ENCODE measurements at places on chromosomes 1 and 21. TPM values are rescaled to one million over a fixed set of nuclear protein-coding genes. Genes with fewer than 3 reads are reported as not detected.

DNA sequence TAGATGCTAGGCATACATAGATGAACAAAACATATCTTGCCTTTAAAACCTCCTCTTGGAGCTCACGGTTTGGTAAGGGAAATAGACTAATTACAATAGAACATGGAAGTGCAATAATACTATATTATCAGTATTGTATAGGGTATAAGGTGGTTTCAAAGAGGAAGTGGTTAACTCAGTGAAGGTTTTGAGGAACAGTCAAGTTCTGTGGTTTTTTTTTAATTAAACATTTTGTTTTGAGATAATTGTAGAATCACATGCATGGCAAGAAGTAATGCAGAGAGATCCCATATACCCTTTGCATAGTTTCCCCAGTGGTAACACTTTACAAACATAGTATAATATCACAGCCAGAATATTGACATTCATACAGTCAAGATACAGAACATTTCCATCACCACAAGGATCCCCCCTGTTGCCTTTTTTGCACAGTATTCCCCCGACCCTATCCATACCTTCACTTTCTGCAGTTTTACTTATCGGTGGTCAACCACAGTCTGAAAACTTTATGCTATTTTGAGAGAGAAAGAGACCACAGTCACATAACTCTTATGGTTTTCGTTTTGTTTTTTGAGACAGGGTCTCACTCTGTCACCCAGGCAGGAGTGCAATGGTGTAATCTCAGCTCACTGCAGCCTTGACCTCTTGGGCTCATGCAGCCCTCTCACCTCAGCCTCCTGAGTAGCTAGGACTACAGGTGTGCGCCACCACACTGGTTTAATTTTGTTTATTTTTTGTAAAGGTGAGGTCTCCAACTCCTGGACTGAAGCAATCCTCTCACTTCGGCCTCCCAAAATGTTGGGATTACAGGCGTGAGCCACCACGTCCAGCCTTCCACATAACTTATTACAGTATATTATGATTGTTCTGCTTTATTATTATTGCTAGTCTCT lies 60.5 kb upstream of the KIAA1614 start:
- H3K4me1 ChIP-seq = peaks cover 3% of the 10 kb centered on the region
- no peaks in the 10 kb centered on the region for H3K27me3 ChIP-seq
- H3K27ac ChIP-seq = no peak overlapping the region
- no peak overlapping the region for H3K4me3 ChIP-seq
- no peak for DNase-seq

- H3K4me3 ChIP-seq = no peak overlapping the region
- H3K27ac ChIP-seq = no peak overlapping the region
- DNase-seq = no peak
- H3K27me3 ChIP-seq = no peaks in the 10 kb centered on the region
- H3K36me3 ChIP-seq = peaks cover 2% of the 10 kb centered on the region
These were observed 22.7 kb downstream of the COL6A2 start for GRCh38 chr21:46120301-46121285.

DNA sequence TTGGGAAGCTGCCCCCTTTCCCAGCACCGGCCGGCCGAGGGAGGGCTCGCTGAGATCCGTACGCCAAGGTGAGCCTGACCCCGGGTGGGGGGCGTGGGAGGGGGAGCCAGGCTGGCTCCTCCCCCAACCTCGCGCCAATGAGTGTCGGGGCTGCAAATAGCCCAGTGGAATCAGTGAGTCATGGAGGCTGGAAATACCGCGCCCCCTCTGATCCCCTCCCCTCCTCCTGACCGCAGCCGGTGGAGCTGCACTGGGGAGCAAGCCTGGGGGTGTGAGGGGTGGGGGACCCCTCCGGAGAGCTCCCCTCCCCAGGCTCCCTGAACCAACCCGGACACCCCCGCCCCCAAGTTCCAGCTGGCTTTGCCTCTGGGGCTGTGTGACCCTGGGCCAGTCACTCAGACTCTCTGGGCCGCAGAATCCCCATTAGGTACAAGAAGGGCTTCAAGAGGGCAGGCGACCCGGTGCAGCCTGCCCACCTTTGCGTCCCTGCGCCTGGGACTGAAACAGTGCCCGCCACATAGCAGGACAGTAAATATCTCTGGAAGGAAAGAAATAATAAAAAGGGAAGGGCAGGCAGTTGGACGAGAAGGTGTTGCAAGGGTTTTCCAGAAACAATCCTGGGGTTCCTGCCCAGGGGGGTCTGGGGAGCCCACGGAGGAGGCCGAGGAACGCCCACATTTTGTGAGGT lies 4.5 kb downstream of the HSPB7 start:
- peaks cover 3% of the 10 kb centered on the region for H3K4me1 ChIP-seq
- no peak for DNase-seq
- H3K27me3 ChIP-seq = peaks cover 54% of the 10 kb centered on the region
- no peaks in the 10 kb centered on the region for H3K36me3 ChIP-seq
- H3K4me3 ChIP-seq = no peak overlapping the region

GRCh38 chr1:51270751-51271150 lies 34.7 kb downstream of the RNF11 start:
- peaks cover 2% of the 10 kb centered on the region for H3K4me1 ChIP-seq
- H3K4me3 ChIP-seq = no peak overlapping the region
- peaks cover 18% of the 10 kb centered on the region for H3K36me3 ChIP-seq
- DNase-seq = no peak
- H3K27me3 ChIP-seq = no peaks in the 10 kb centered on the region

DNA sequence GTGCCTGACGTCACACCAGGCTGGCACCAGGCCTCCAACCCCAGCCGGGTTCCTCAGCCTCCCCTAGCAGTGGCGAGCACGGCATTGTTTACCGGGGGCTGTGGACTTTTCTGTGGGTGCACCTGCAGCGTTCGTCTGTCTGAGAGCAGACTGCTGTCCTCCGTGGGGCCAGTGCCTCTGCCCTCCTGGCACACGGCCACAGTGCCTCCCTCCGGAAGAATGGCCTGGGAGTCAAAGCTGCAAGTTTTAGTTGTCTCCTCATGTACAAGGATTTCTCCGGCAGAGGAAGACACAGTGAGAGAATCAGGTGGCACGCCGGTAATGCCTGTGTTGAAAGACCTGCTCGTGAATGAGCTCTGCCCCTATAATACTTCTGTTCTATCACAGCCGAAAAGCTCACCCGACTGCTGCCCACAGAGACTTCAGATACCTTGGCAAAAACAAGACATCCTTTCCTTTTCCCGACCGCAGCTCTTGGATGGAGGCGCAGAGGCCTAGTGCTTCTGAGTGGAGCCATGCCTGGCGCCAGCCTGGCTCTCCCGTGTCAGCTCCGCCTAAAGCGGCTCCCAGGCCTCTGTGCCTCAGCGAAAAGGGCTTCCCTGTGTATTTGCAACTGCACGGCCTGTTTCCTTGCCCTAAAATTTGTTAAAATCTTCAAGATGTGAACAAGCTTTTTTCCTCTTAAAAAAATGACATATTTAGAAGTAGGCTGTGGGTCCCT lies 71.4 kb downstream of the AGPAT3 start:
- no peak overlapping the region for H3K4me3 ChIP-seq
- no peak for DNase-seq
- H3K27me3 ChIP-seq = no peaks in the 10 kb centered on the region

Gene ADCY10
- total RNA-seq = 0.06 TPM

DNA sequence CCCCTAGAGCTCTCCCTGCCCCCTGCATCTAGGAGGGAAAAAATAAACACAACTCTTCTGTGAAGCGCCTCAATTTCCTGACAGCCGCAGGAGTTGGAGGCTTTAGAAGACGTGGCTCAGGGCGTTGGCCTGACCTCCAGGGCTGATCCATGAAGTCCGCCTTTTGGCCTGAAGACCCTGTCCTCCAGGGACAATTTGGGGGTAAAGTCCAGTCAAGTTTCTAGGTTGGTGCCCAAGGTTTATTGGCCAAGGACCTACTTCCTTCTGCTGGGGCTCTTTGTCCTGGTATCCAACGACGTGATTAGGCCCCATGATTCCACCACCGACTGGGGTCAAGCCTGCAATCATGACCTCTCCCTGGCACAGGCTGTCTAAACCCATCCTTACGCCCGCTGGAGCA lies 54.9 kb downstream of the PTPRF start:
- H3K4me1 ChIP-seq = peaks cover 6% of the 10 kb centered on the region
- H3K4me3 ChIP-seq = no peak overlapping the region
- H3K27ac ChIP-seq = no peak overlapping the region
- DNase-seq = no peak
- H3K27me3 ChIP-seq = peaks cover 2% of the 10 kb centered on the region
- H3K36me3 ChIP-seq = no peaks in the 10 kb centered on the region

DNA sequence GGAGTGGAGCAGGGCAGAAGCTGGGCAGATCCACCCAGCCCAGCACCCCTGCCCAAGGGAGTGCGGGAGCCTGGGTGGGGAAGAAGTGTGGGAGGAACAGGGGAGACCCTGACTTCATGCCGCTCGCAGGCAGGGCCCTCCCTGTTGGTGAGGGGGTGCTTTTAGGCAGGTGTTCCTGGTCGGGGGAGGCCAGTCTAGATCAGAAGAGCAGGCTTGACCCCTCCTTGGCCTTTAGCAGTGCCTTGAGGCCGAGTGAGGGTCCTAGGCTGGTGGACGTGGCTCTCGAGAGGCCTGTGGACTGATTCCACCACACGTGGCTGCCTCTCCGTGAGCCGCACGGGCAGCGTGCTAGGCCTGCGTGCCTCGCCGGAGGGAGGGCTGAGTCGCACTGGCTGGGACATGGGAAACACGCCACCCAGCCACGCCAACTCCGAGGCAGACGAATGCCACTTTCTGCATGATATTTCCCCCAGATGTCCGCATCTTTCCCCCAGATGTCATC lies 19.4 kb upstream of the COL18A1 start:
- no peak overlapping the region for H3K27ac ChIP-seq
- H3K27me3 ChIP-seq = no peaks in the 10 kb centered on the region
- H3K36me3 ChIP-seq = no peaks in the 10 kb centered on the region
- H3K4me3 ChIP-seq = no peak overlapping the region
- no peak for DNase-seq

GRCh38 chr1:37741130-37741529 lies 23.8 kb downstream of the EPHA10 start:
- no peaks in the 10 kb centered on the region for H3K27me3 ChIP-seq
- no peaks in the 10 kb centered on the region for H3K4me1 ChIP-seq
- no peak for DNase-seq
- H3K27ac ChIP-seq = no peak overlapping the region
- H3K4me3 ChIP-seq = no peak overlapping the region
- no peaks in the 10 kb centered on the region for H3K36me3 ChIP-seq

GRCh38 chr1:243726806-243727502 lies 123.1 kb downstream of the AKT3 start:
- no peak for DNase-seq
- H3K4me3 ChIP-seq = no peak overlapping the region
- H3K36me3 ChIP-seq = peaks cover 4% of the 10 kb centered on the region
- H3K4me1 ChIP-seq = no peaks in the 10 kb centered on the region
- no peaks in the 10 kb centered on the region for H3K27me3 ChIP-seq

- H3K27me3 ChIP-seq = no peaks in the 10 kb centered on the region
- peaks cover 8% of the 10 kb centered on the region for H3K4me1 ChIP-seq
- no peak overlapping the region for H3K4me3 ChIP-seq
- peaks cover 43% of the 10 kb centered on the region for H3K36me3 ChIP-seq
- no peak for DNase-seq
These were observed 4.8 kb upstream of the GNPAT start for GRCh38 chr1:231236208-231236591.

Measured in T-cell (primary cell).